Transverse colon (tissue), 4 donors: ENCODE measurements at places on chromosomes 3 and 15. TPM values are rescaled to one million over a fixed set of nuclear protein-coding genes. Genes with fewer than 3 reads are reported as not detected.

PATL2 gene
- total RNA-seq, result 5.6 TPM

CCR3 gene
- total RNA-seq, result not detected

CFAP100 gene
- total RNA-seq, result not detected

FANCI gene
- 4.1 TPM for total RNA-seq

GADL1 gene
- not detected for total RNA-seq

TLR9 gene
- total RNA-seq, result not detected

SLC12A1 gene
- total RNA-seq, result not detected

XIRP1 gene
- not detected for total RNA-seq

NEIL1 gene
- 225 TPM for total RNA-seq

CLDN16 gene
- total RNA-seq, result not detected

RASL12 gene
- 16.1 TPM for total RNA-seq

ACTL6A gene
- total RNA-seq, result 18.7 TPM

SNX4 gene
- total RNA-seq, result 95.0 TPM

P3H2 gene
- total RNA-seq, result 69.6 TPM

CHDH gene
- total RNA-seq, result 68.9 TPM

NAA50 gene
- 106 TPM for total RNA-seq

BFSP2 gene
- total RNA-seq, result not detected

LYZL4 gene
- not detected for total RNA-seq

DCBLD2 gene
- 14.3 TPM for total RNA-seq

SNTN gene
- total RNA-seq, result not detected

WNT5A gene
- 5.1 TPM for total RNA-seq

DCLK3 gene
- not detected for total RNA-seq

PLCH1 gene
- total RNA-seq, result 8.2 TPM

HRG gene
- not detected for total RNA-seq

INO80 gene
- 30.8 TPM for total RNA-seq

ADAMTSL3 gene
- total RNA-seq, result 4.9 TPM

CTXND1 gene
- total RNA-seq, result 0.64 TPM

ZPLD1 gene
- not detected for total RNA-seq

KNL1 gene
- 7.6 TPM for total RNA-seq

AHSG gene
- not detected for total RNA-seq

MGLL gene
- 329 TPM for total RNA-seq

PSMD2 gene
- 63.6 TPM for total RNA-seq

CCK gene
- total RNA-seq, result 1.9 TPM

CSPG4 gene
- total RNA-seq, result 46.0 TPM

HEG1 gene
- total RNA-seq, result 8.9 TPM

HPS3 gene
- 20.2 TPM for total RNA-seq

CSPG5 gene
- total RNA-seq, result 0.96 TPM

FEZF2 gene
- not detected for total RNA-seq

BUB1B gene
- 1.4 TPM for total RNA-seq

ZIC1 gene
- total RNA-seq, result not detected

CPB1 gene
- total RNA-seq, result not detected

THPO gene
- not detected for total RNA-seq

SLC12A8 gene
- 10.5 TPM for total RNA-seq

TM4SF18 gene
- total RNA-seq, result 0.80 TPM

GOLGA8S gene
- not detected for total RNA-seq

CLDN18 gene
- not detected for total RNA-seq

FOXL2NB gene
- not detected for total RNA-seq

RPL35A gene
- total RNA-seq, result 377 TPM

CCRL2 gene
- 2.6 TPM for total RNA-seq

CELF6 gene
- total RNA-seq, result 3.8 TPM

NOX5 gene
- total RNA-seq, result not detected

QTRT2 gene
- total RNA-seq, result 7.2 TPM

CLSTN2 gene
- total RNA-seq, result 1.8 TPM

SSUH2 gene
- not detected for total RNA-seq

ECE2 gene
- not detected for total RNA-seq

SPTBN5 gene
- total RNA-seq, result 1.4 TPM

ISG20 gene
- total RNA-seq, result 38.2 TPM

CAPN7 gene
- total RNA-seq, result 45.6 TPM

PRICKLE2 gene
- 14.6 TPM for total RNA-seq
